ENCODE measurements at places on chromosomes 5 and 9.
A peak's percentile ranks its signal among the peaks of the same experiment; 100 is the strongest.

- no peak for DNase-seq
These were observed 38.8 kb downstream of the RASGEF1C start for GRCh38 chr5:180170106-180170809.

DNA sequence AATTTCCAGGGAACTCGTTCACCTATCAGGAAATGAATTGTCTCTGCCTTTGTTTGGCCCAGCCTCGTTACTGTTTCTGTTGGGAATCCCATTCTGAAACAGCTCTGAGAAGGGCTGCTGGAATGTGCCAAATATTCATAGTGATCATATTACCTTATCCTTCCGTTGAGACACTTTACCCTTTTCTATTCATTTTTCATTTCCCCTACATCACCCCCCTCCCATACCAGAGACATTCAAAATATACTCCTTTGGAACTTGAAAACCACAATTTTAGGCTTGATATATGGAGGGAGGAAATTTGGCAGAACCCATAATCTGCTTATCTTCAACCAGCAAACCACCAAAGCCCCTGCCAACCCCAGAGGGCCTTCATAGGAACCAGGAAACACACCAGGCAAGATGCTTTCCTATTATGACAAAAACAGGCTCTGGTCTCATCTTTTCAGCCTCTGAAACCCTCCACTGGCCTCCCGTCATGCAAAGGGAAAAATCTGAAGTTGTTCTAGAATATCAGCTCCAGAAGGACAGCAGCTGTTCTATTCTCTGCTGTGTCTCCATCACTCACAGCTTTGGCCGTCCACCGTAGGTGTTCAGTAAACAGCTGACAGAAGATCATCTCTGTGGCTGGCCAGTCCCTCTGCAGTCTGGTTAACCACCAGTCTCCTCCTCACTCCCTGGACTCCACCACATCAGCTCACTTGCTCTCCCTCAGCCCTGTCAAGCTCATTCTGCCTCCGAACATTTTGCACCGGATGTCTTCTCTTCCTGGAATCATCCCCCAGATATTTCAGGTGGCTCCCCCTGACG lies 217.2 kb upstream of the WWC1 start:
- no peak for DNase-seq

DNA sequence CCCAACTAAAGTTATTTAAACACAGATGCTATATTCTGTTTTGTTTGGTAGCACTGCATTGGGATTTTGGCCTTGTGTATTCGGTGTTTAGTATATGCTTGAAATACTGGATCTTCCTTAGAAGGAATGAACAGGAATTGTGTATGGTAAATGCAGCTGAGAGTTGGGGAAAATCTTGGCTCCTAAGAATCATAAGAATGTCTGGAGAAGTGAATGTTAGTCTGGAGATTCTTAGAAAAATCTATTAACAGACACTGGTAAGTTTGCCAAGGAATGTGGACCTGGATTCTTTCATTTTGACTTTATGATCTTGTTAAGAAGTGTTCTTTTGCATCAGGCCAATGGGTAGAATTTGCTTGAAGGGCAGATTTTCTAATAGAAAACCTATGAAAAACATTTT lies 38.9 kb downstream of the SNX30 start:
- DNase-seq = no peak

- no peak for DNase-seq
These were observed 49.7 kb downstream of the PDZD2 start for GRCh38 chr5:31688515-31689092.

DNA sequence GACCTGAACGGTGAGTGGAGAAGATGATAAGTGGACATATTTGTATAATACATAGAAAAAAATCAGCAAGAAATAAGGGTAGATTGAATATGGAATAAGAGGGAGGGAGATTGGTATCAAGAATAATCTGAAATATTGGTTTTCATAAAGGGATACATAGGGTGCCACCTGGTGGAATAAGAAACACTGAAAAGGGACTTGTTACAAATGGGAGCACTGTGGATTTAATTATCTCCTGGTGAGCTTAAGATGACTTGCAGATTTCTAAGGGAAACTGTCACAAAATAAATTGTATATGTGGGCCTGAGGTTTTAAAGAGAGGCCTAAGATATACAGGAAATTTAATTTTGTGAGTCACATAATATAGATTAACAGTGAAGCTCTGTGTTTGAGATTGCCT lies 1403.5 kb upstream of the CDH18 start:
- peak; percentile 36 for DNase-seq

DNA sequence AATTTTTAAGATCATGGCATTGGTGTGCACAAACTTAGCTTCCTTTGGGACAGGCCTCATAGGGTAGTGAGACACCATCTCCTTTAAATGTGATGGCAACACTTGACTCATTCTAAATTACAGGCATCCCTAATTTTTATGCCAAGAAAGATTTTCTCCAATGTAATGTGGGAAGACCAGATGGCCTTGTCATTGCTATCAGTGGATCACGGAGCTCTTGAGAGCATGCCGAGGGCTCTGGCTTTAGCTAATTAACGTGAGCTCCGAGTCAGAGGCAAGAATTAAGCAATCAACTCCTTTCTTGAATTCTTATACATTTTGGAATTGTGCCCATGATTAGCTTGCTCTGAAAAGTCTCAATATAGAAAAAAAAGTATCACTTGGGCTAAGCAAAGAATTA lies 215.8 kb downstream of the LRRC70 start:
- DNase-seq = no peak

DNA sequence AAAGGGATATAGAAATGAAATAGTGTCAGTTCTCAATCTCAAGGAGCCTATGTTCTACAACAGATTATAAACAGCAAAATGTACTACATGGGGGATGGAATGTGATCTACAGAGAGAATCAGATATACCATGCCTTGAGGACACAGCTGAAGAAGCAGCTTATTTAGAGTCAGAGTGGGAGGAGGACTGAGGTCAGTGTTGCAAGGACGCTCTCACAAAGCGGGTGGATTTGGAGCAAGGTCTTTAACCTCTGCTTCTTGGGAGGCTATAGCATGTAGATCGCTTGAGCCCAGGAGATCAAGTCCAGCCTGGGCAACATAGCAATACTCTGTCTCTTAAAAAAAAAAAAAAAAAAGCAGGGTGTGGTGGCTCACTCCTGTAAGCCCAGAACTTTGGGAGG lies 32.8 kb upstream of the PLIN2 start:
- peak; percentile 73 for DNase-seq

GRCh38 chr9:5446451-5447236 lies 3.7 kb upstream of the CD274 start:
- no peak for DNase-seq

- no peak for DNase-seq
These were observed 103.8 kb upstream of the PTGER4 start for GRCh38 chr5:40575921-40576320.

DNA sequence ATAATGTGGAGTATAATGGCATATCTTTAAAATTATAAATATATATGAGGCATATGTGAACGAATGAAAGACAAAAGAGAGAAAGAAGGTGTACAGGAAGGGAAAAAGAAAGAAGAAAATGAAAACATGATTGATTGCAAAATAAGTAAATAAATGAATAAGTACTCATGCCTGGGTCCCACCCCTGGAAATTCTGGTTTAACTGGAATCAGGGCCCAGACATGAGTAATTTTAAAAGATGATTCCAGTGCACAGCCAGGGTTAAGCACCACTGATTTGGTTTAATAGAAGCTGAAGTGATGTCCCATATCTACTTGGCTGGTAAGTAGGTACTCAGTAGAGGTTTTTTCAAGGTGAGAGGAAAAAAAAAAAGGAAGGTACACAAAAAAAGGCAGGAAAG lies 34.0 kb upstream of the HOMER1 start:
- DNase-seq = no peak

GRCh38 chr9:106419829-106420228 lies 443.1 kb upstream of the ZNF462 start:
- DNase-seq = no peak

- DNase-seq = no peak
These were observed 62.6 kb upstream of the ZNF354B start for GRCh38 chr5:178797101-178797521.

DNA sequence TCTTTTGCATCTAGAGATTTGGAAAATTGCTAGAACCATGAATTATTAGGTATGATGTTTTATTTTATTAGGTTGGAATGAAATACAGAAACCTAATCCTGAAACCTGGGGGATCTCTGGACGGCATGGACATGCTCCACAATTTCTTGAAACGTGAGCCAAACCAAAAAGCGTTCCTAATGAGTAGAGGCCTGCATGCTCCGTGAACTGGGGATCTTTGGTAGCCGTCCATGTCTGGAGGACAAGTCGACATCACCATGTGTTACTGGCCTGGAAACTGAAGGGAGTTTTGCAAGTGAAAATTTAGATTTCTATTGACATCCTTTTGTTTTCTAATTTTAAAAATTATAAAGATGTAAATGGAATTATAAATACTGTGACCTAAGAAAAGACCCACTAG lies 100.7 kb downstream of the NLN start:
- DNase-seq = no peak

GRCh38 chr9:132370592-132370991 lies 15.8 kb upstream of the SETX start:
- DNase-seq = no peak

DNA sequence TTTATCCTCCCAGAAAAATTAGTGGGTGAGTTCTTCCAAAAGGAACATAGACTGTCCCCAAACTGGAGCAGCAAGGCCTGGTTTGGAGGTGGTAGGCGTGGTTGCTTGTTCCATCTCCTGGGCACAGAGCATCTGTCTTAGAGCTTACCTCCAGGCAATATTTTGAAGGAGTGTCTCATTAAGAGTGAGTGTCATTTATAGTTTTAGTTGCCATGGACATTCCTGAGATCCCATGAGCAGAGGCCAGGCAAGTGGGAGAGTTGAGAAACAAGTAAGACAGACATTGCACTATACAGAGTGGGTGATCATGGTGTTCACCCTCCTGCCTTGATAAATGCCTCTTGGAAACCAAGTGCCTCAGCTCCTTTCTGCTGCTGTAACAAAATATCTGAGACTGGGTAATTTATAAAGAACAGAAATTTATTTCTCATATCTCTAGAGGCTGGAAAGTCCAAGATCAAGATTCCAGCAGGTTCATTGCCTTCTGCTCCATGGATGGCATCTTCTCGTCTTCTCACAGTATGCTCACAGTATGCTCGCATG lies 68.5 kb downstream of the KIAA1958 start:
- no peak for DNase-seq

DNA sequence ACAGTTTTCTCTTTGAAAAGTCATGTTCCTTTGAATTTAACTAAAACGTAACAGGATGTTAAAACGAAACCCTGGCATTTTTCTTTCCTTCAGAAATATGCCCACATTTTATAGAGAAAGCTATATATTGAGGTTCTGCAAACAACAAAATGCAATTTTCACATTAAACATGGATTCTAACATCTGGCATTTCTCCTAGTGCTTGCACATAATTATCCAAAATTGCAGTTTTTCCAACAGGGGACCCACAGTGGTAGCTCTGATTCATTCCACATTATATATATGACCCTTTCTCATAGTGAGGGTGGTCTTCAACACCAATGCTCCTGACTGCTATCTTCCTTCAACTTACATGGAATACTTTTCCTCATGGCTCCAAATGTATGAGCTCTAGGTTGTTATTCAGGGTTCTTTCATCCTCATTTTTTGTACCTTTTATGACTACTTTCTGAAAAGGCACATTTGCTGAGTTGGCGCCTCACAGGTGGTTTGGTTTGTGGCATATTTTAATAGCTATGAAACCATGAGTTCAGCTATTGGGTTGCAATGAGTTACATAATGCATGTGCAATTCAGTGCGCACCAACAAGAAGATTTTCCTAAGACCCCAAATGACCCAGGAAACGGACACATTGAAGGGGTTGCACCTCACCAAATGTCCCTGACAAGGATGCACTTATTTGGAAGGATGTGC lies 551.7 kb downstream of the RAB3C start:
- no peak for DNase-seq

DNA sequence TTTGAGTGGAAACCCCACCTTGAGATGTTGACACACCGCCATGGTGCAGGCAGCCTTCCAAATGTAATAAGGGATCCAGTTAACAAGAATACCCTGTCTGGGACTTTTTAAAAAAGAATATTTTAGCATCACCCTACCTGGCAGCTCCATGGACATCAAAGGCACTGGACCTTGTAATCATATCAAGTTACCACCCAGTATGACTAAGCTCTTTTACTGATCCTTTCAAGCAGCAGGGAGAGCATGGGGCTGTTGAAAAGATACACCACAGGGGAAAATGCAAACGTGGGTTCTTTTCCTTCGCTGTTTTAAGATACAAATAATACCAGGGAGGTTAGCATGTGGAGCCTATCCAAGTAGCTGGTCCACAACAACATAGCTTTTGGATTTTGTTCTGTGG lies 211.2 kb downstream of the SAXO1 start:
- no peak for DNase-seq

GRCh38 chr5:179413086-179413690 lies 67.9 kb upstream of the ADAMTS2 start:
- no peak for DNase-seq

DNA sequence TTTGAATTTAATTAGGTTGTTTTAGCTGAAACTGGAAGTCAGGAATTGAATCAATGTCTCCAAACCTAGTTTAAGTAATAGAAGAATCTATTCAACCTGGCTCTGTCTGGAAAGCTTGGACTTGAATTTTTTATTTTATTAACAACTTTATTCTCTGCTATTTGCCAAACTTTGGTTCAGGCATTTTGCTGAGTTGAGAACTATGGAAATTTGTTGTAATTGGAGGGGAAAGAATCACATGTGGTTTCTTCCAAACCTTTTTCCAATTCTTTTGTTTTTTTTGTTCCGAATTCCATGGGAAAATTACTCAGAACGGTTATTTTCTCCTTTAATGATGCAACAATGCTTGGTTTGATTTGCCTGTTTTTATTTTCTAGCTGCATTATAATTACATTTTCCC lies 98.2 kb upstream of the RPS23 start:
- DNase-seq = no peak

- DNase-seq = no peak
These were observed 114.5 kb downstream of the FGF1 start for GRCh38 chr5:142571371-142571770.

DNA sequence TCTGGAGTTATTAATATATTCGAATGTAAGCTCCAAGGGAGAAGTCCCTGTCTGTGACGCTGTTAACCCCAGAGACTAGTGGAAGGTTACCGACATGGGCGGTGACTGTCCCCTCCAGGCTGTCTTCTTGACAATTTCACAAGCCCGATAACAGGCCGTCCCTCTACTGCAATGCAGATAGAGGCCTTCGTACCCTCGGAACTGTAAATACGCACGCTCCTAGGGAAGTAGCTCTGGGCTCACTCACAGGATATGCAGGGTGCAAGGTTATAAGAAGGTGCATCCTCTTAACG lies 680 bp upstream of the RFK start:
- DNase-seq = peak; percentile 89

- DNase-seq = no peak
These were observed 9.4 kb downstream of the JAKMIP2 start for GRCh38 chr5:147773139-147773538.

GRCh38 chr9:78286125-78286524 lies 10.8 kb upstream of the PSAT1 start:
- no peak for DNase-seq
